Foreskin fibroblast (primary cell): ENCODE measurements at places on chromosomes 4 and X.

- DNase-seq = no peak
Observed at GRCh38 chr4:160523231-160523630, 1420.4 kb downstream of the RAPGEF2 start.

GRCh38 chrX:153554519-153555167 is 37.2 kb downstream of the ATP2B3 start:
- peak; percentile 73 for DNase-seq

GRCh38 chr4:6580353-6580752 is 5.4 kb downstream of the MAN2B2 start:
- DNase-seq = no peak

DNA sequence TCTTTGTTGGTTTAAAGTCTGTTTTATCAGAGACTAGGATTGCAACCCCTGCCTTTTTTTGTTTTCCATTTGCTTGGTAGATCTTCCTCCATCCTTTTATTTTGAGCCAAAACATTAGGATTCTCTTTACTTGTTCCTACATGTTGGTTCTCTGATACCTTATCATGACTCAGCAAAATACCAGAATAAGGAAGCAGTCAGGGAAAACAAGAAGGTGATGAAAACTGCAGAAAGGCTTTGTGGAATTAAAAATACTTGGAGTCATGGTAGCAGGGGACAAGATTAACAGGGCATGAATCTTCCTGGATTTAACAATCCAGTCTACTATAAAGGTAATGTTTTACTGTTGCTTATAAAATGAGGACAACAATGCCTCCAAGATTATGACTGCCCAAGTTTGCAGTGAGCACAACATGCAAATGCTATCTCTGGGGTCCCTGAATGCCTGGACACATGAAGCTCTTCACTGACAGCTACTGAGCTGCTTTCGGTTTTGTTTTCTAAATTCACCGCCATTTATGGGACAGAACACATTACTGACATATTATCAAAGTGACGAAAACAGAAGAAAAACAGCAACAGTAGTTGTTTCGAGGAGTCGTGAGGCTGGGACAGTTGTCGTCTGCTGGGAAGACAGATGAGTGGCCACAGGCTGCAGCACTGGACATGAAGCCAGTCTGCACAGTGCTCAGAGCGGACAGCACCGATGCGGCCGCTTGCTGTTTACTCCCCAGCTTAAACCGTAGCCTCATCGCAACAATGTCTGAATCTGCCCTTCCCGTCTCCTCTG is 174.5 kb upstream of the DKK2 start:
- DNase-seq = peak; percentile 19

GRCh38 chr4:122533841-122534240 is 77.3 kb upstream of the IL2 start:
- DNase-seq = no peak

DNA sequence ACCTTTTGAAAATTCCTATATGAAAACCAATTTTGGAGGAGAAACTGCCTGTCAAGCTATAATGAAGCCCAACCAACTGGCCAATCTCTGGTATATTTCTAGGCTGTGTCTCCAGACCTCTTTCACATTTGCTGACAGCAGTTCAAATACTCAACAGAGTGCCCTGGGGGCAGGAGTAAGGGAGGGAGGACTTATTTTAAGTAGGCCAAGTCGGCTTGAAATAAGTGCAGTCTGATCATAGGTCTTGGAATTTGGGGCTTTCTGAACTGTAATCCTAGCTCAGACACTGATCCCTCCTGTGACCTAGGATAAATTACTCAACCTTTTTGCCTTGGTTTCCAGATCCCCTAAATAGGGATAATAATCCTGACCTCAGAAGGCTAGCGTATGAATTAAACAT is 59.4 kb upstream of the SLC7A11 start:
- DNase-seq = peak; percentile 2

DNA sequence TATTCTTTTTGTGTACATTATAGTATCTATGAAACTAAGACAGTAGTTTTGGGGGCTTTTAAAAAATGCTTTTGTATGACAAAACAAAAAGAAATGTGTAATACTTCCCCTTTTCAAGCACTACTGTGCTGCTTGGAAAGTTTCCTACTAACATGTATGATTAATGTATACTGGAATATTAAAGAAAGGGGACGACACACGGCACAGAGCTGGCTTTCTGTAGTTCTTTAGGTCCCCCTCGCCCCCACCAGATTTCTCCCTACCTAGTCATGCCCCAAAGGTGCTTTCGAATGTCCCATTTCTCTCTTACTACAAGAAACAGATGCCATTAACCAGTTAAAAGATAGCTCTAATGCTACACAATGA is 1.6 kb upstream of the AP1S2 start:
- no peak for DNase-seq

- DNase-seq = peak; percentile 1
Observed at GRCh38 chrX:77628294-77629025, 157.6 kb downstream of the ATRX start.

DNA sequence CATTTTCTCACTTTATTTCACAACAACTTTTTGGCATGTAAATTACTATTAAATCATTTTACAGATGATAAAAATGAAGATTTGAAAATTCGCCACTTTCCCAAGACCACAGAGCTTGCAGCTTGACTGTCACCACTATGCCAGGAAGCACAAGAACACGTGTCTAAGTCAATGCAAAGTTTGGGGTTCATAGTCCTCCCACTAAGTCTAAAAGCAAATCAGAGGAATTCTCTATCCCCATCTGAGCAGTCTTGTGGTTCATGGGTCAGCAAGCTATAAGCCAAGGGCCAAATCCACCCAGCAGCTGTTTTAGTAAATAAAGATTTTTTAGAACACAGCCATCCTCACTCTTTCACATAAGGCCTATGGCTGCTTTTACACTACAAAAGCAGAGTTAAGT is 833.3 kb upstream of the INTU start:
- DNase-seq = peak; percentile 4

- DNase-seq = peak; percentile 58
Observed at GRCh38 chr4:83043801-83044407, 8.9 kb downstream of the COPS4 start.

DNA sequence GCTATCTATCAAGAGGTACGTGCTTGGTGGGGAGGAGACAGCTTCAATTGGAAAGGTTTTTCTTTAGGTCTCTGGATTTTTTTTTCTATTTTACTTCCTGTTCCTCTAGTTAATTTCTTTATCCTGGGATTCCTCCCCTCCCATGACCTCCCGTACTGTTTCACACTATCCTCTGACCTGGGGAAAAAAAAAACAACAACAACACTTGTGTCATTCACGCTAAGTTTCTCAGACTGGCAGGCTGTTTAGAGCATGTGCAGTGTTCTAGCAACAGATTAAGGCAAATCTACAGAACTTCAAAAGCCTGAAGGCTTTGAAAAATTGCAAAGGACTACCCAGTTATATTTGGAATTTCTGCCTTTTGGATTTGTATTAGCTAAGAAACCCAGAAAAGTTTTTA is 358.4 kb downstream of the ARHGAP24 start:
- no peak for DNase-seq

DNA sequence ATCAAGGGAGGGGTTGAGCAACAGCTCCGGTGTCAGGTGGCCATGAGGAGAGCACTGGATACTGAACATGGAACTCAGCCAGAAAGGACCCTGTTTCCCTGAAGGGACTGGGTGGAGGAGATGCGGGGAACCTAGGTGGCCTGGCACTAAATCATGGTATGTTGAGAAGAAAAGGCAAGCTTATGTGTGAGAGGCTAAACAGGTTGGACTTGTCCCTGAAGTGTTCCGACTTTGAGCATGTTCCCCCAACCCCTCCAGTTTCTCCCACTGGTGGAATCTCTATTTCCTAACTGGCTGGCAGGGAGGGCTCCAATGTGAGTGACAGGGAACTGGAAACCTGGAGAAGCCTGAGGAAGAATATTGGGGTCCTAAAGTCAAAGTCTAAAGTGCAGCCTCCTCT is 69.5 kb downstream of the PLAC1 start:
- DNase-seq = no peak

- no peak for DNase-seq
Observed at GRCh38 chr4:151808542-151808941, 47.7 kb upstream of the GATB start.

DNA sequence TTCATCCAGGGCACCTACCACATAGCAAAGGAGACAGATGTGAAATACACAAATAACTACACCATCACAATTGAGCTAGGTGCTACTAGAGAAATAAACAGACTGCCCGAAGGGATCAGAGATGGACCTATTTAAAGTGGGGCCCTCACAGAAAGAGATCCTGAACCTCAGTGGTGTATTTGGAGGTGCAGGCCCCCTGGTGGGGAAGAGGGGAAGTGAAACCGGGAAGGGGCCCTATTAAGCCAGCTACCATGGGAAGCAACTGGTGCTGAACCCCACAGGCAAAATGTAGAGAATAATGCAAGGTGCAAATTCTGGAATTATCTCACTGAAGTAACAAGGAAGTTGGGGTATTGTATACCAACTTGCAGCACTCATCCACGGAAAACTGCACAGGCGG is 78.6 kb upstream of the FAM9A start:
- DNase-seq = no peak

DNA sequence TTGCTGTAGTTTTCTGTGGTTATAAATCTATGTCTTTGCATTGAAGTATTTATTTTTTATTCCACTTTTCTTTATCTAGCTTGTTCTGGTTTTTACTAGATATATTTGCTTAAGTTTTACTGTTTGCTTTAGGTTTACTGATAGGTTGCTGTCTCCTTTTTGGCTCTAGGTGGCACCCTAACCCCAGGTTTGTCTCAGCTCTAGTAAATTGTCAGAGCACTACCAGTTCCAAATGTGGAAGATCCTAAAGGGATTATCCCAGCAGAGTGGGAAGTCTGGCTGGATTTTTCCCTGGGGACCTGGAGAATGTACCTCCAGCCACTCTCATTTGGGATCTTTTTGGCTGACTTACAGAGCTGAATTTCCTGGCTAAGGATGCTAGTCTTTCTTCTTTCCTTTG is 106.1 kb downstream of the PBDC1 start:
- peak; percentile 12 for DNase-seq

- DNase-seq = no peak
Observed at GRCh38 chr4:10140866-10141759, 24.5 kb upstream of the WDR1 start.

- DNase-seq = no peak
Observed at GRCh38 chr4:1500231-1500965, 94.2 kb upstream of the NKX1-1 start.

- no peak for DNase-seq
Observed at GRCh38 chr4:4479366-4479765, 62.5 kb downstream of the STX18 start.
